ENCODE measurements at places on chromosomes 1 and 21.

- DNase-seq: no peak
Observed at GRCh38 chr1:223843934-223844786, 1.6 kb downstream of the TP53BP2 start.

DNA sequence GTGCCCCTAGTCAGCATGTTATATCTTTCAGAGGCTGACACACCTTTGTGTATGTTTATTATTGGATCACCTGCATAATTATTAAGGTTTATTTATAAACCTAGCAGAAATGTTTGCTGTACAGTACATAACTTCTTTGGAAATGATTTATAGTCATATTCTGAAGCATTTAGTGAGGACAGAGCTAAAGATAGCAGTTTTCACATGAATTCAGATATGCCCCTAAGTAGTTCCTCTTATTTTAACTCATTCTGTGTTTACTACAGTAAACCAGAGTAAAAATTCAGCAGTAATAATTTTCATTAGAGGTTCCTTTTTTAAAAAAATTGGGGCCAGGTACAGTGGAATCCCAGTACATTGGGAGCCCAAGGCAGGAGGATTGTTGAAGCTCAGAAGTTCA lies 21.4 kb upstream of the BMP8A start:
- no peak for DNase-seq

- DNase-seq: no peak
Observed at GRCh38 chr1:231929311-231929710, 302.7 kb downstream of the DISC1 start.

- DNase-seq: no peak
Observed at GRCh38 chr21:32015461-32016139, 142.8 kb downstream of the HUNK start.

- no peak for DNase-seq
Observed at GRCh38 chr1:21110163-21110562, 66.5 kb downstream of the EIF4G3 start.

GRCh38 chr1:2493218-2493617 lies 17.1 kb downstream of the PLCH2 start:
- no peak for DNase-seq

DNA sequence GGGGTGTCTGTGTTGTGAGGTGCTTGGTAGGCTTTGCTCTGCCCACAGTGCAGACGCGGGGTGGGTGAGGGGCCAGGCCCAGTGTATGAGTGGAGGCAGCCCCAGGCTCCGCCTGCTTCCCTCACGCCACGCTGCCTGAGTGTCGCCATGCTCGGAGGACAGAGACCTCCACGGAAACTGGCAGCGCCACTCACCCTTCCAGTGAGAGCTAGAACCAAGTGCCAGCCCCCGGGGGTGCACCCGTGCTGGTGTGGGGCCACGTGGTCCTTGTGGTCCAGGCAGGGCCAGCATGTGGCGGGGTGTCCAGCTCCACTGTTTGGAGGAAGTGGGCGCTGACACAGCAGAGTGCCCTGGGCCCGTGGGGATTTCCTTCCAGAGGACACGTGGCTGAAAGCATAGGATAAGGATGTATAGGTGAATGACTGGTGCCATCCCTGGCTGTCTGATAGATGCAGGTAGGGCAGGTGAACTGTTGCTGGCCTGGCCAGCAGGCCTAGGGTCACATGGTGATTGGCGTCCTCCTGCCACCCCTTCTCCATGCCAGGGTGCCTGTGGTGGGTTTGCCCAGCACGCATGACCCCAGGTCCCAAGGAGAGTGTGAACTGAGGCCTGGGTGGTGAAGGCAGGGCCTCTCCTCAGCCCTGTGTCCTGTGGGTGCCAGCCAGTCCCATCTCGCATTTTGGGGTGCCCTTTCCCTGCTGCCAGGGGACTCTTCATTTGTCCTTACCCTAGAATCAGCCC lies 3.8 kb downstream of the LRRC3 start:
- no peak for DNase-seq

Measured in GM13977 (cell line).